Erythroblast (primary cell): ENCODE measurements at places on chromosomes 11 and 22.

- no peak for DNase-seq
Measured at GRCh38 chr11:104402812-104403521, 239.0 kb upstream of the PDGFD start.

DNA sequence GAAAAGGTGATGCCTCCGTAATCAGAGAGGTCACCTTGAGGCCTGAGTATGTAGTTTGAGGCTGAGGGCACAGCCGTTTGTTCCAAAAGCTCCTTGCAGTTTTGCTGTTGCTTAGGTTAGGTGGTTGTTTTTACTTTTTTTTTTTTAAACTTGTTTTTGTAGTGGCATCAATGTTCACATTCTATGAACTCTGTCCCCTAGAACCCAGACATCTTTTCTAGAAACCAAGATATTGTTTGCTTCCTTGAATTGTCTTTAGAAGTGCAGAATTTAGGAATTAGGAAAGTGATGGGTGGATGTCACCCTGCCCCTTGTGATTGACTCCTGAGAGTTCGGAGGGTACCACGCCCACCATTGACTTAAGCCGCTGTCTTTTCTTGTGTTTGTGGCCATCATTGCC lies 35.7 kb upstream of the ETS1 start:
- no peak for DNase-seq

DNA sequence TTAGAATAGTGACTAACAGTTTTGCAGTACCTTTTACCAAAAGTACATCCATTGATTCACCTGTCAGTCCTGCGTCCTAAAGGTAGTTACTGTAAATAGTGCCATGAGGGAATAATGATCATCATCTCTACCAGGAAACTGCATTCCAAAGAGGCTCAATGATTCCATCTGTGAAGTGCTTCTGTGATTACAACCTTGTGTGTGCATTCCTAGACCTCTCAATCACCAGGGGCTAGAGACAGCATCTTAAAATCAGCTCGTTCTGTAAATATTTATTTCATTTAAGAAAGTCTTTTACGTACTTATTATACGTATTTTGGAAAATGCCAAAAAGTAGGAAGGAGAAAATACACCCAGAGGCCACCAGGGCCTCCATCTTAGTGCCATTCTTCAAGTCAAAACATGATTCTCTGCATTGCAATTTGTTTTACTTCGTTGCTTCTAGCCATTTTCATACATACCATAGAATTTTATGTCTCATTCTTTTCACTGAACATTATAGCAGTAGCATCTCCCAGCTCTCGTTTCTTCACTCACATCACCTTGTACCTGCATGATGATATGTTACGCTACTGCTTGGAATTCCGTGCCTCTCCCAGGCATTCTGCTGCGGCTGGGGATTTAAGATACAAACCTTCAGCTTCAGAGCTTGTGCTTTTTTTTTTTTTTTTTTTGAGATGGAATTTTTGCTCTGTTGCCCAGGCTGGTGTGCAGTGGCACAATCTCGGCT lies 117.0 kb downstream of the SEZ6L start:
- no peak for DNase-seq

GRCh38 chr11:88414385-88414861 lies 76.9 kb upstream of the CTSC start:
- DNase-seq = peak; percentile 5

DNA sequence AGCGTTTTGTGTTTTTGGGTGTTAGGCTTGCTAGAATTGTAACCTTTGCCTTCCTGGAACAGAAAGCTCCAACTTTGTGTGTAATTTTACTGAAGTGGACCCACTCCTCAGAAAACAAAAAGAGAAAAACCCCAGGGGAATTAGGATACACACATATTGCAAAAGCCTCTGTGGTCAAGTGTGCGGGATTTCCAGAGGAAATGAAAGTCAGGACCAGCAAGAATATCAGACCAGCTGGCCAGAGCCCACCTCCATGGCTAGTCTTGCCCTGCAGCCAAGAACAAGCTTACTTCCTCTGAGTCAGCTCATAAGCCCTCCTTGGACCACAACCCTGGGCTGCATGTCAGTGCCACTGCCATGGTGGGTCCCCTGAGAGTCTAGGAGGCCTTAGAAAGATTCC lies 37.0 kb upstream of the FTH1 start:
- DNase-seq = no peak

- no peak for DNase-seq
Measured at GRCh38 chr11:4581443-4581842, at the start of gene OR52I2. Gene OR52I2, plus strand, starts transcription at chr11:4581743.

GRCh38 chr11:70077411-70078094 lies 564 bp upstream of the ANO1 start:
- DNase-seq = no peak

DNA sequence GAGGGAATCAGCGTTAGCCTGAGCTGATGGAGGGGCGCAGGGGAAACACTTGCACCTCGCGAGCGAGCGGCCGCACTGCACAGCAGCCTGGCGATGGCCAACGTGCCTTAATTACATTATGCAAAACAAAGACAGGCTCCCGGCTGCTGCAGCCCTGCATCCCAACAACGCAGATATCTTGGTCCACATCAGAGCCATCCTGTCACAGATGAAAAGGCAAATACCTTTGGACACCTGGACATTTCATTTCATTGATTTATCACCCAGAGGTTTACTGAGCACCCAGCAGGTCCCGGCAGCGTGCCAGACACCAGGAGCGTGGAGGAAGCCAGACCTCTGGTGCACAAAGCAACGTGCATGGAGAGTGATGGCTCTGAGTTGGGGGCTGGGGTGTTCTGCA lies 843.0 kb downstream of the TBC1D22A start:
- no peak for DNase-seq

- DNase-seq = no peak
Measured at GRCh38 chr22:46139895-46140350, 10.4 kb upstream of the PPARA start.

- no peak for DNase-seq
Measured at GRCh38 chr11:110356762-110357671, 60.6 kb upstream of the RDX start.

GRCh38 chr11:11996321-11997048 lies 11.9 kb downstream of the DKK3 start:
- DNase-seq = no peak

- DNase-seq = no peak
Measured at GRCh38 chr11:36130401-36130800, 158.8 kb downstream of the COMMD9 start.
